ENCODE measurements at places on chromosomes 5 and 9. TPM values are rescaled to one million over a fixed set of nuclear protein-coding genes. Genes with fewer than 3 reads are reported as not detected.

GRCh38 chr9:36874921-36875320, 159.1 kb downstream of the PAX5 start:
- no peaks in the 10 kb centered on the region for H3K4me1 ChIP-seq
- peaks cover 2% of the 10 kb centered on the region for H3K27me3 ChIP-seq

- no peak overlapping the region for H3K27ac ChIP-seq
- H3K27me3 ChIP-seq, result peaks cover 6% of the 10 kb centered on the region
- no peak overlapping the region for H3K4me3 ChIP-seq
- no peaks in the 10 kb centered on the region for H3K36me3 ChIP-seq
- no peak for DNase-seq
- H3K4me1 ChIP-seq, result no peaks in the 10 kb centered on the region
Observed at GRCh38 chr5:180197016-180197702, 11.9 kb downstream of the RASGEF1C start.

The PDGFRB gene
- total RNA-seq, result 0.58 TPM

GRCh38 chr5:119398727-119399466, 43.1 kb downstream of the TNFAIP8 start:
- H3K27ac ChIP-seq, result peak overlapping the region; percentile 98
- peaks cover 44% of the 10 kb centered on the region for H3K36me3 ChIP-seq
- H3K4me3 ChIP-seq, result no peak overlapping the region
- no peak for DNase-seq

The LRRC19 gene
- not detected for total RNA-seq

- peaks cover 61% of the 10 kb centered on the region for H3K4me1 ChIP-seq
- peaks cover 31% of the 10 kb centered on the region for H3K36me3 ChIP-seq
- H3K4me3 ChIP-seq, result peak overlapping the region; percentile 94
- peak overlapping the region; percentile 94 for H3K27ac ChIP-seq
- peak; percentile 61 for DNase-seq
Observed at GRCh38 chr5:77774981-77775789, 954 bp downstream of the TBCA start.

DNA sequence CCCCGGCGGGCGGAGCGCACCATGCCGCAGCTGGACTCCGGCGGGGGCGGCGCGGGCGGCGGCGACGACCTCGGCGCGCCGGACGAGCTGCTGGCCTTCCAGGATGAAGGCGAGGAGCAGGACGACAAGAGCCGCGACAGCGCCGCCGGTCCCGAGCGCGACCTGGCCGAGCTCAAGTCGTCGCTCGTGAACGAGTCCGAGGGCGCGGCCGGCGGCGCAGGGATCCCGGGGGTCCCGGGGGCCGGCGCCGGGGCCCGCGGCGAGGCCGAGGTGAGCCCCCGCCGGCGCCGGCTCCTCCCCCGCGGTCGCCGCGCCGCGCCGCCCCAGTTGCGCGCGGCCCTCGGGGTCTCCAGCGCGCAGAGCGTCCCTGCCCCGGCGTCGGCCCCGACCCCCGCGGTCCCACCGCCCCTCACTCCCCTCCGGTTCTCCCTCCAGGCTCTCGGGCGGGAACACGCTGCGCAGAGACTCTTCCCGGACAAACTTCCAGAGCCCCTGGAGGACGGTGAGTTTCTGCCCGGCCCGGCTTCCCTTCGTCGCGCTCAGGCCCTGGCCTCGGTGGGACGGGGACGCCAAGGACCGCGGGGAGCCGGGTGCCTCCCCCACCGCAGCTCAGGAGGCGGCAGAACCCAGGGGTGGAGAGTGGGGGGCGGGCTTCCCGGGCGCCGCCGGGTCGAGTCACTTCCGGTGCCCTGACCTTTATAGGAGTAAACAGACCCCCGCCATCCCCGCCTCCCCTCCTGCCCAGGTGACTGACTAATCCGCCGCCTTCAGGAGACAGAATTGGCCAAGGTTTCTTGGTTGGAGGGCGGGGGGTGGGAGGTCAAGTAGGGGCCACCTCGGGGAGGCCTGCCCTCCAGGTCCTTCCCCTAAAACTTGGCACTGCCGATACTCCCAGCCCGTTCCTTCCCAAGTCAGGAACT, 665 bp downstream of the TCF7 start:
- peaks cover 75% of the 10 kb centered on the region for H3K4me1 ChIP-seq
- H3K27ac ChIP-seq, result peak overlapping the region; percentile 72
- H3K36me3 ChIP-seq, result peaks cover 31% of the 10 kb centered on the region
- no peaks in the 10 kb centered on the region for H3K27me3 ChIP-seq

DNA sequence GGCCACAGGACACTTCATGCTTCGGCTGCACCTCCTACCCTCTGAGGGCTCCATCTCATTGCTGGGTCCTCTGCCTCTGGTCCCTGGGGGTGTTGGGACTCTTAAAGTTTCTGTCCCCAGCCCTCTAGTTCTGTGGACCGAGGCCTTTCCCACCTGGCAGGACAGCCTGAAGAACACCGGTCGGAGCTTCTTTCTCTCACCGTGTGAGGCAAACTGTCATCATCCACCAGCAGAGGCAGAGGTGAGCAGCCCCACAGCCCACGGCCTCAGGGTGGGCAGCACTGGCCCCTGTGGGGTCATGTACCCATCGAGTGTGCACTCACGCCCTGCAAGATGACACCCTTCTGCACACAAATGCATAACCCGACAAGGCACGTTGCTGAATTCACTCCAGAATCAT, 49.9 kb downstream of the IRX2 start:
- H3K4me3 ChIP-seq, result no peak overlapping the region
- H3K27ac ChIP-seq, result no peak overlapping the region
- peaks cover 3% of the 10 kb centered on the region for H3K27me3 ChIP-seq
- no peaks in the 10 kb centered on the region for H3K36me3 ChIP-seq
- no peaks in the 10 kb centered on the region for H3K4me1 ChIP-seq

GRCh38 chr5:57324861-57325260, 151.0 kb downstream of the GPBP1 start:
- no peak for DNase-seq
- no peaks in the 10 kb centered on the region for H3K36me3 ChIP-seq
- no peaks in the 10 kb centered on the region for H3K27me3 ChIP-seq
- H3K4me1 ChIP-seq, result peaks cover 9% of the 10 kb centered on the region
- no peak overlapping the region for H3K4me3 ChIP-seq
- no peak overlapping the region for H3K27ac ChIP-seq

DNA sequence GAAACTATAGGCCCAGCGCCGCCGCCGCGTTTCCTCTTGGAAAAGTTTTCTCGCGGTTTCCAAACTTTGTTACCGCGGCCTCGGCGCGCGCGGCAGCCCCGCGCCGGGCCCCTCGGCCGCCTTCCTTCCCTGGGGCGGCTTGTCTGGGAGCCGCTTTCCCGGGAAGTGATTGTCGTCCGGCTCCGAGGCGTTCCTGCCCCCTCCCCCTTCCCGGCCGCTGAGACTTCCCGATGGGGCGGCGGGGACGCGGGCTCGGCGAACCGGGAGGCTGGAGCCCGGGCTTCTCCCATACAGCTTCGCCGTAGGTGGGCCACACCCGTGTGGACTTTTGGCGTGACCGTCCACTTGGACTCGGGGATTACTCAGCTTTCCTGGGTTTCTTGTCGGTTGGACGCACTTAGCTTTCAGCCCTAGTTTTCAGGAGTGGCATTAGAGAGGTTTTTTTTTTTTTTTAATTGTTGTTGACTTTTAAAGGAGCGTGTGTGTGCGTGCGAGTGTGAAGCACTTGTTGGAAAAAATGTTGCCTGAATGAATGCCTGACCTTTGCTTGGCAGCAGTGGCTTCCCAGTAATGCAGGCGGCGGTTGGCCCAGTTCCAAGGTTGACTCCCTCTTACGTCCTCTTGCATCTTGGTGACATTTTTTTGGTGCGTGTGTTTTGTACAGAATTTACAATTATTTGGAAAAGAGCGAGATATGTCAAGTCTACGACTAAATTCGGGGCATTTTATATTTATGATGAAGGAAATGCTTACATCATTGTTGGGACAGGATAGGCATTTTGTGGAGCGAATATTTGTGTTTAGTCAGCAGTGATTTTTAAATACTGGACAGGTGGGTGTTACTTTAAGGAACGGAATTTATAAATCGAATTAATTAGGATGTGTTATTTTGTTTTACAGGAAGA, 821 bp downstream of the CTNNA1 start:
- peaks cover 18% of the 10 kb centered on the region for H3K36me3 ChIP-seq
- peaks cover 48% of the 10 kb centered on the region for H3K27me3 ChIP-seq
- peaks cover 23% of the 10 kb centered on the region for H3K4me1 ChIP-seq
- peak overlapping the region; percentile 77 for H3K4me3 ChIP-seq
- peak overlapping the region; percentile 21 for H3K27ac ChIP-seq

- H3K36me3 ChIP-seq, result no peaks in the 10 kb centered on the region
- no peak for DNase-seq
- H3K27me3 ChIP-seq, result no peaks in the 10 kb centered on the region
- peaks cover 2% of the 10 kb centered on the region for H3K4me1 ChIP-seq
- H3K27ac ChIP-seq, result no peak overlapping the region
Observed at GRCh38 chr5:40041452-40041851, 616.7 kb upstream of the DAB2 start.

GRCh38 chr9:136657974-136658848, 4.5 kb upstream of the EGFL7 start:
- no peaks in the 10 kb centered on the region for H3K36me3 ChIP-seq
- no peak overlapping the region for H3K4me3 ChIP-seq
- no peak overlapping the region for H3K27ac ChIP-seq
- no peak for DNase-seq
- H3K27me3 ChIP-seq, result peaks cover 27% of the 10 kb centered on the region

- peaks cover 34% of the 10 kb centered on the region for H3K4me1 ChIP-seq
- H3K4me3 ChIP-seq, result no peak overlapping the region
- DNase-seq, result no peak
- H3K27me3 ChIP-seq, result no peaks in the 10 kb centered on the region
Observed at GRCh38 chr5:76460104-76460503, 57.0 kb downstream of the IQGAP2 start.

The CREBRF gene
- total RNA-seq, result 9.3 TPM

DNA sequence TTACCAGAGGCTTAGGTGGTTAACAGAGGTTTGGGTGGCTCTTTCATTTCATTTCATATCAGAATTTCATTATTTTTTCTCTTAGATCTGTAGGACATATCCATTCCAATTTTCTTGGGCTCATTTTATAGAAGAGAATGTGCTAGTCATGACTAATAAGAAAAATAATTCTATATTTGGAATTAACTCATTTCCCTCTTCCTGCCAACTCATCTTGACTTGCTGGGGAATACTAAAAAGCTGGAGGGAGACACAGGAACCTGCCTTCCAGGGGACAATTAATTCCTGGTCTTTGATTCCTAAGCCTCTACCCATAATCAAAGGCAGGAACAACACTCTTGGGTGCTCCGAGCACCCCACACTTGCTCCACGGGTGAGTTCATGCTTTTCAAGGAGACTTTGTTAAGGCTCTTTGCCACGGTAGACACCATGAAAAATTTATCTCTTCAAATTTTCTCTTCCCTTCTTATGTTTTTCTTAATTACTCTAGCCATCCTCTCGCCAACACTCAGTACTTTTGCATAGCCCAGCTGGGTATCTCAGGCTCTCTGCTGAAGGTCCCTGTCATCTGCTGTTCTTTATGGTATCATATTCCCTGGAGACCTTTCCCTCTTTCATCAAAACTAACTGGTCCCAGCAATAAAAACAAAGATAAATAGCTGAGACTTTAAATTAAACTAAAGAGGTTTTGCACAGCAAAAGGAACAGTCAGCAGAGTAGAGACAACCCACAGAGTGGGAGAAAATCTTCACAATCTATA, 273.9 kb downstream of the NPR3 start:
- H3K4me1 ChIP-seq, result no peaks in the 10 kb centered on the region
- no peak overlapping the region for H3K27ac ChIP-seq
- H3K36me3 ChIP-seq, result no peaks in the 10 kb centered on the region
- H3K4me3 ChIP-seq, result no peak overlapping the region
- no peak for DNase-seq

The SPOCK1 gene
- not detected for total RNA-seq

DNA sequence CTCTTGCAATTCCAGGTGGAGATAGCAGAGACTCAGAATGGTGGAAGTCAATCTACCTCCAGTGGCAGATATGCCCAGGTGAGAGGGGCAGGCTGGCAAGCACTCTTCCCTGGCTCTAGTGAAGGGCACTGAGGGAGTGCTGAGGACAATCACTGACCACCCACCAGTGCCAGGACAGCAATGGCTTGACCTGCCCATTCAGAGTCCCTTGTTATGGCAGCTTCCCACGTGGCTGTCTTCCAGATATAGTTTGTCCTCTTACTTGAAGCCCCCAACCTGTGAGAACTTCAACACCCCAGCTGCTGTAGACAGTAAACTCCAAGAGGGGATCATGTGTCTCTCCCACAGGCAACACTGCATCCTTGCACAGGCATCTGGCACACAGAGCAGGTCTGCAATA, 104.7 kb downstream of the LHFPL2 start:
- no peaks in the 10 kb centered on the region for H3K4me1 ChIP-seq
- H3K27ac ChIP-seq, result no peak overlapping the region
- H3K27me3 ChIP-seq, result no peaks in the 10 kb centered on the region
- H3K36me3 ChIP-seq, result no peaks in the 10 kb centered on the region
- H3K4me3 ChIP-seq, result no peak overlapping the region

DNA sequence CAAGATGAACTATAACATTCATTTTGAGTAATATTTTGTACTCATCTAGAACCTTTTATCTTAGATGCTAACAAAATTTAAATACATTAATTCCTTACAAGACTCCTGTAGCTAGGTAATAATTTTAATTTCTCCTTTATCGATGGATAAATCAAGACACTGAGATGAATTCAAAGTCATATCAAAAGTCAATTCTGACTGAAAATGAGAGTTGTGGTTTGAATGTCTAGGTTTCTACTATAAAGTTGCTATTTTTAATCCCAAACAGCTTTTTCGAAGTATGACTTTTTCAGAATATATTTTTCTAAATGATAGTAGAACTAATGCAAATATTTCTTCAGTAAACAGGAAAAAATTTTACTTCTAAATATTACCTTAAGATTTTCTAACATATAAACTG, 491.7 kb upstream of the FAM174A start:
- no peaks in the 10 kb centered on the region for H3K27me3 ChIP-seq
- H3K27ac ChIP-seq, result no peak overlapping the region
- no peak overlapping the region for H3K4me3 ChIP-seq
- H3K4me1 ChIP-seq, result no peaks in the 10 kb centered on the region
- no peaks in the 10 kb centered on the region for H3K36me3 ChIP-seq

DNA sequence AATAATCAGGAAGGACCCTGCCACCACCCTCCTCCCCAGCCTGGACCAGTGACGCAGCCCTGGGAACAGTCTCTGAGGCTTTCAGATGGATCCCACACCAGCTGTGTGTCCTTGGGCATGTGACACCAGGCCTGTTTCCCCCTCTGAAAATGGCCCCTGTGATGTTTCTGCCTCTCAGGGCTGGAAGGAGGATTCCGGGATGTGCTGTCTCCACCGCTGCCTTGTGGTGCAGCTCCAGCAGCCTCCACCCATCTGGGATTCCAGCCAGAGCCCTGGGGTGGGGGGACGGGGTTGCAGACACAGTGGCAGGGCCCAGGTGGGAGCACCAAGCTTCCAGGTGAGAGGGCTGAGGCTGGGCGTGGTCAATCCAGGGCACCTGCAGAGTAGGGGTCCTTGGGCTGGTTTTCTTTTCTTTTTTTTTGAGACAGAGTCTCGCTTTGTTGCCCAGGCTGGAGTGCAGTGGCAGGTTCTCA, 179.7 kb upstream of the IER5L start:
- H3K27ac ChIP-seq, result no peak overlapping the region
- H3K4me3 ChIP-seq, result no peak overlapping the region
- no peak for DNase-seq
- no peaks in the 10 kb centered on the region for H3K27me3 ChIP-seq
- no peaks in the 10 kb centered on the region for H3K4me1 ChIP-seq
- no peaks in the 10 kb centered on the region for H3K36me3 ChIP-seq

The SLCO6A1 gene
- not detected for total RNA-seq

GRCh38 chr9:116587919-116588318, 99.2 kb upstream of the TRIM32 start:
- no peaks in the 10 kb centered on the region for H3K27me3 ChIP-seq
- no peak overlapping the region for H3K27ac ChIP-seq

Data from activated CD8-positive, alpha-beta T cell treated with anti-CD3 and anti-CD28 coated beads for 36 hours (primary cell).